T-helper 22 cell (primary cell): ENCODE measurements at places on chromosomes 12 and 14.
A peak's percentile ranks its signal among the peaks of the same experiment; 100 is the strongest.

DNA sequence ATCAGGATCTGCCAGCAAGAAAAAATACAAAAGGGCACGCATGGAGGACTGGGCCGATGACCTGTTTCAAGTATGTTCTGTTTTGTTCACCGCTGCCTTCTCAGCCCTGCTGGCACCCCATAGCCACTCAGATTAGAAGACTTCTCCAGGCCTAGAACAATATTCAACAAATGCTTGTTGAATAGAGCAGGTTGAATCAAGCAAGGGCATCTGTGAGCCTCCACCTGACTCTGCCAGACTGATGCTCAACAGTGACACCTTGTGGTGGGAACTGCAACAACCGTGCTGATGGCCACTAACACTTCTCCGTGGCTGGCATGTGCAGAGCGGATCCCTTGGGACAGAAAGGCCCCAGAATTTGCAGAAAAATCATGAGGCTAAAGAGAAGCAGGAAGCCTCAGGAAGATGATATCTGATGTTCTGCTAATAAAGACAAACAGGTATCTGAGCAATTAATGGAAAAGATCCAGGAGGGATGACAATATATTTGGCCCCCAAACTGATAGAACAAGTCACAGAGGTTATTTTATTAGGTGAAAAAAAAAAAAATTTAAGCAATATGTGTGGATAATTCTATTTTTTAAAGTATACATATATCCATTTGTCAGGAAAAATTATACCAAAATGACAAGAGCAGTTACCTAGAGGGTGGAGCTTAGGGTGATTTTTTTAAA, 114.3 kb downstream of the KSR2 start:
- no peak for DNase-seq

- no peak for DNase-seq
These were observed 193.0 kb downstream of the SYT1 start for GRCh38 chr12:79057540-79057939.

- DNase-seq, result no peak
These were observed 11.5 kb downstream of the GTF2A1 start for GRCh38 chr14:81209167-81209836.

DNA sequence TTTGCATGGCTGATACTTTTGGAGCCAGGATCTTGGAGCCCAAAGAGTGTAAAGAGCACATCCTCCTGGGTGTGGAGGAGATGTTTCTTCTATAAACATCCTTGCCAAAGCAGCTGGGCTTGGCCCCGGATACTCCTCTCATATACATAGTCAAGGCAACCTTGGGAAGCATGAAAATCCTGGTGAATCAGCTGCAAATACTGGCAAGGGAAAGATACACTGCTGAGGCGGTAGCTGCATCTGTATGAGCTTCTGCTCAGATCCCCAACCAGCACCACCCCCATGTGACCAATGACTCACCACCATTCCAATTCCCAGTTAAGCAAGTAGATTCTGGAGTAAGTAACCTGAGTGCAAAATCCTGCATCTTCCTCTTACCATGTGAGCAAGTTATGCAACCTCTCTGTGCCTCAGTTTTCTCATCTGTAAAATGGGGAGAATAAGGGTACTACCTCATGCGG, 567.4 kb downstream of the MED13L start:
- DNase-seq, result no peak

- DNase-seq, result no peak
These were observed 22.3 kb downstream of the HDAC7 start for GRCh38 chr12:47797441-47797840.

DNA sequence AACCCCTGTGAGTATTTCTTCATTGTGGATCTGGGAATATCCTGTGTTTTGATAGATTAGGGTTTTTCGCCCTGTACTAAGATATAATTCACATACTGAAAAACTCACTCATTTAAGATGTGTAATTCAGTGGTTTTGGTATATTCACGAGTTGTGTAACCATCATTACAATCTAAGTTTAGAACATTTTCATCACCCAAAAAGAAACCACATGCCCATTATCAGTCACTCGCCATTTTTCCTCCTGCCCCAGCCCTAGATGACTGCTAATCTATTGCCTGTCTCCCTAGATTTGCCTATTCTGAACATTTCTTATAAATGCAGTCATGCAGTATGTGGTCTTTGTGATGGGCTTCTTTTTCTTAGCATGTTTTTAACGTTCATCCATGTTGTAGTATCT, 67.9 kb upstream of the ATF1 start:
- no peak for DNase-seq

DNA sequence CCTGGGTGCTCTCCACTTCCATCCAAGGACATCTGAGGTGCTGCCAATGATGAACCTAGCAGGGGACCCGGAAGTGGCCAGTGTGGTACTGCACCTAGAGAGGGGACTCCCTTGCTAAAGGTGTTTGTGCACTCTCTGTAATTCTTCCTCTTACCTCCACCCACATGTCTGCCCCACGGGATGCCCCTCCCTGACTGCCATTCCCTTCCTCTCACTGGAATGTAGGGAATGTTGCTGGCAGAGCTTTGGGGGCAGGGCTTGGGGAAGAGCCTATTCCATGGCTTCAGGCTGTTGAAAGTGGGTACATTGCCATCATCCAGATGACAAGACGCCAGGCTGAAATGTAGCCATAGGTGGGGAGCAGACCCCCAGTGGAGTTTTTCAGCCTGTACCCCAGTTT, 153.2 kb downstream of the SMOC1 start:
- DNase-seq, result no peak

DNA sequence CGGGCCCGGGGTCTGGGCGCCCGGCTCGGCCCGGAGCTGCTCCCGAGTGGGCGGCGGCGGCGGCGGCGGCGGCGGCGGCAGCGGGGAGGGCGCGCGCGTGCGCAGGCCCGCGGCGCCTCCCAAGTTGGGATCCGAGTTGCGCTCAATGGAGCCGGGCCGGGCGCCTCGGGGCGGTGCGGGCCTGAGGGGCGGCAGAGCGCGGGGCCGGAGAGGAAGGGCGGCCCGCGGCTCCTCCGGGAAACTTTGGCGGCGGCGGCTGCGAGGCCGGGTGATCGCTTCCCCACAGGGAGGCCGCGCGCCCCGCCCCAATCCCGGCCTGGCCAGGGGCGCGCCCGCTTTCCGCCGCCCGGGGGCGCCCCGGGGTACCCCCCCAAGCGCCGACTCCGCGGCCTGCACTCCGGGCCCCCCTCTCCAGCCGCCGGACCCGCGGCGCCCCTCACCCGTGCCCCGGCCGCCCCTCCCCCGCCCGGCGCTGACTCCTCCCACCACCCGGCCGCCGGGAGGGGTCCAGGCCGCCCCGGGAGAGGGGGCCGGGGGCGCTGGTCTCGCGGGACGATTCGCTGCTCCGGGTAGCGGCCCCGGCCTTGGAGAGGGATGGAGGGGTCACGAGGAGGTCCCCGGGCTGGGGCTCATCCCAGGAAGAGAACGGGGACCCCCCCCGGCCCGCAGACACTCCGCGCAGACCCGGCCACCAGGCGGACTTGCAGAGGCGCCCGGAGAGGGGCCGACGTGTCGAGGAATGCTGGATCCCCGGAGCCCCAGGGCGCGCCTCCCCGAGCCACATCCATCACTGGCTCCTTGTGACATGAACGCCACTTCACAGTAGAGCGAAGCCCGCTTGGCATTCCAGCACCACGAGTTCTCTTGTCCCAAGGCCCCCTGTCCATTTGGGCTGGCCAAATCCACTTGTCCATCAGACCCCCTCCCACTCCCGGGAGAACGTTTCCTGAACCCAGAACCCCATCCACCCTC, at the start of gene RILPL1:
TSS of gene RILPL1 (minus strand) at position 48 of the 972 bp plus-strand sequence. CDS start 237 bp downstream, outside the sequence.
- DNase-seq, result peak; percentile 16

- no peak for DNase-seq
These were observed 8.3 kb downstream of the OR10AD1 start for GRCh38 chr12:48194799-48195201.

- no peak for DNase-seq
These were observed 70.8 kb downstream of the WNK1 start for GRCh38 chr12:823028-823698.

- DNase-seq, result no peak
These were observed 61.9 kb downstream of the CHGA start for GRCh38 chr14:92984896-92985295.

DNA sequence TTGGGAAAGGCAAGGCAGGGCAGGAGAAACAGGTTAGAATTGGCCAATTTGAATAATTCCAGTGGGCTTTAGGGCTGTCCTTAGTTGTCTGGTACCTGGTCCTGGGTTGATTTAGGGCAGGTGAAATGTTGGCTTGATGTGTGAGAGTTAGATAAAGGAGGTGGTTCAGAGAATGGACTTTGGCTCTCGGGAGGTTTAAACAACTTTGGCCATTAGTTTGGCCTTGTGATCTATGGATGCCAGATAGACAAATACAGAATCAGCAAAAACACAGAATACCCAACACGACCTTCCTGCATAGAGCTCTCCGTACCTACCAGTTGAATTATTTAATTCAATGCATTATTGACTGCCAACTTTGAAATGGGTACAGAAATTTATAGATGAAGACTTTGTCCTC, 35.1 kb downstream of the SCN8A start:
- DNase-seq, result no peak

GRCh38 chr14:92263681-92264080, 59.3 kb upstream of the SLC24A4 start:
- DNase-seq, result no peak

DNA sequence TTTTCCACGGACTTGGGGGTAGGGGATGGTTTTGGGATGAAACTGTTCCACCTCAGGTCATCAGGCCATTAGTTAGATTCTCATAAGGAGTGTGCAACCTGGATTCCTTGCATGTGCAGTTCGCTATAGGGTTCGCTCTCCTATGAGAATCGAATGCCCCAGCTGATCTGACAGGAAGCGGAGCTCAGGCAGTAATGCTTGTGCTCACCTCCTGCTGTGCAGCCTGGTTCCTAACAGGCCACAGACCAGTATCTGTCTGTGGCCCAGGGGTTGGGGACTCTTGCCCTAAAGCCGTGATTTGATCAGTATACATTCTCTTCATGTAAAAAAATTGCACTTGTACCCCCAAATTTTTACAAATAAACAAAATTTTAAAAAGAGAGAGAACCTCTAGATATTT, 219.4 kb upstream of the CPNE8 start:
- DNase-seq, result no peak

DNA sequence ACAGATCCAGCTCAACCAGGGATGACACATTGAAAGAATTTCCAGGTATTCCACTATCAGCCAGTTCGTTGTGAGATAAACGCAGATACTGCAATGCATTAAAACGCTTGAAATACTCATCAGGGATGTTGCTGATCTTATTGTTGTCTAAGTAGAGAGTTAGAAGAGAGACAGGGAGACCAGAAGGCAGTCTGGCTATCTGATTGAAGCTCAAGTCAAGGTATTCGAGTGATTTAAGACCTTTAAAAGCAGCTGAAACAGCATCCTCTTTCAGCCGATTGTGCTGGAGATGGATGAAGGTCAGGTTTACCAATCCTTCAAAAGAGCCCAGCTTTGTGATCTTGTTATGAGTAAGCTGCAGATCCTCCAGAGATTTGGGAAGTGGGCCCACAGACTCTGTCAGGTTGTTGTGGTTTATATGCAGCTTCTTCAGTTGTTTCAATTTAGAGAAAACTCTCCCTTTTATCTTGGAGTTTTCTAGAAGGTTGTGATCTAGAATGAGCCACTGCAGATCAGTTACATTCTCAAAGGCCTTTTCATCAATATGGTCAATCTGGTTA, 3.0 kb downstream of the LUM start:
- DNase-seq, result no peak

DNA sequence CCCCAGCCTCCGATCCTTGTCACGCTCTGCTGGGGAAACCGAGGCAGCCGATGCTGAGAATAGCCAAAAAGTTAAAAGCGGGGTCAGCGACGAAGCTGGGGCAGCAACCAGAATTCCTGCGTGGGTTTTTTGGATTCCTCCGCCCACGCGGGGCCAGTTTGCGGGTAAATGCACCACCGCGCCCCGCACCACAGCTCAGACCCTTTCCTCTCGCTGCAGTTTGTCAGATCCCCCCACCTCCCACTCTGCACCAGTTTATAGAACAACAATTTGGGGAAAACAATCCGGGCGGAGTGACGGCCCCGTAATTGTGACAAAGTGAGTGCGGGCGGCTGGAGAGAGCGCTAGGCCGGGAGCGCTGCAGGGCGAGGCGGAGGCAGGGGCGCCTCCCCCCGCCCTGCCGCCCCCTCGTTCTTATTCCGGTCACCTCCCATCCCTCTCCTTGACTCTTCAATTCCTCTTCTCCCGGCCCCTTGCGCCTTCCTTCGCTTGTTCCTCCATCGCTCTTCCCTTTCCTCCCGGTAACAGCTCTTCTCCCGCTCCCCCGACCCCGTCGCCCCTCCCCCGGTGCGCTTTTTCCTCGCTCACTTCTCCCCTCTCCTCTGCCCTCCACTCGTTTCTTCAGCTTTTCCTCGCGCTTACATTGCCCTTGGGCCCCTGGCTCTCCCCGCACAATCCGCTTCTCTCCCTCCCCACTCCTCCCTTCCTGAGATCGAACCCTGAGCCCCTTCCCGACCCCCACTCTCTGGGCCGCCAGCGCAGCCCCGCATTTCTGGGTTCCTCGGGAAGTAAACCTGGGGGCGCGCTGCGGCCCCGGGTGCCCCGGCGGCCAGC, 646 bp upstream of the DNAJC22 start:
- DNase-seq, result no peak

DNA sequence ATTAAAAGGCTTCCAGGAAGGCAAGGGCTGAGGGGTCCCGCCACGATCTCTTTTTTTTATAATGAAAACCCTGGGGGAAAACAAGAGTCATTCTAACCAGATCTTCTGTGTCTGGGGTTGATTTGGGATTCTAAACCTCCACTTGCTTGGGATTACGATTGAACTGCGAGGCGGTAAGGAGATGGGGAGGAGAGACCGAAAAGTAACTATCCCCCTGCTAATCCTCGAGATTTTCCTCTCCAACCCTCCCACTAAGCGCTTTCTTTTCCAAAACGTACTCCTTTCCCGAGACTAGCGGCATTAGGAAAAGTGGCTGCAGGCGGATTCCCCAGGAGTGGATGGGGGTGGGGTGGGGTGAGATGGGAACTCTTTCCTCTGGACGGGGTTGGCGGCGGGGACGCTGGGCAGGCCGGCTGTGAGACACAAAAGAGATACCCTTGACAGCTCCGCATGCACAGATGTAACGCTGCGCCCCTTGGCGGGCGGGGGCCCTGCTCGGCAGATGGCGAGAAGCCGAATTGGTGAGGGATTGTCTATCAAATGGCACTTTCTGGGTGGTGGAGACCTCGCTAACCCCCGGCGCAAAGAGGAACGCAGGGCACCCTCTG, 830 bp upstream of the SRRM4 start:
- no peak for DNase-seq

DNA sequence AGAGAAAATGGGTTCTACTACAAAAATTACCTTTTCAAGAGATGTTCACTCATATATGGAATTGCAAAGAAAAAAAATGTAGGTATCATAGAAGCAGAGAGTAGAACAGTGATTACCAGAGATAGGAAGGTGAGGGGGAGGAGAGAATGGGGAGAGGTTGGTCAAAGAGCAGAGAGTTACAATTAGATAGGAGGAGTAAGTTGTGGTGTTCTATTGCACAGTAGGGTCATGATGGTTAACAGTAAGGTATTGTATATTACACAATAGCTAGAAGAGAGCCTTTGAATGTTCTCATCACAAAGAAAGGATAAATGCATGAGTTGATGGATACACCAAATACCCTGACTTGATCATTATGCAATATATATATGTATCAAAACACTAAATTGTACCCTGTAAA, 145.8 kb downstream of the TMEM117 start:
- DNase-seq, result no peak
